NCI-H2227 treated with DMSO at 0.1 percent for 48 hours (cell line): ENCODE measurements at places on chromosomes 16 and 17.

GRCh38 chr16:29990883-29991570, 4.4 kb downstream of the HIRIP3 start:
- no peak for DNase-seq

GRCh38 chr16:17160920-17161431, 309.8 kb downstream of the XYLT1 start:
- peak; percentile 95 for DNase-seq

DNA sequence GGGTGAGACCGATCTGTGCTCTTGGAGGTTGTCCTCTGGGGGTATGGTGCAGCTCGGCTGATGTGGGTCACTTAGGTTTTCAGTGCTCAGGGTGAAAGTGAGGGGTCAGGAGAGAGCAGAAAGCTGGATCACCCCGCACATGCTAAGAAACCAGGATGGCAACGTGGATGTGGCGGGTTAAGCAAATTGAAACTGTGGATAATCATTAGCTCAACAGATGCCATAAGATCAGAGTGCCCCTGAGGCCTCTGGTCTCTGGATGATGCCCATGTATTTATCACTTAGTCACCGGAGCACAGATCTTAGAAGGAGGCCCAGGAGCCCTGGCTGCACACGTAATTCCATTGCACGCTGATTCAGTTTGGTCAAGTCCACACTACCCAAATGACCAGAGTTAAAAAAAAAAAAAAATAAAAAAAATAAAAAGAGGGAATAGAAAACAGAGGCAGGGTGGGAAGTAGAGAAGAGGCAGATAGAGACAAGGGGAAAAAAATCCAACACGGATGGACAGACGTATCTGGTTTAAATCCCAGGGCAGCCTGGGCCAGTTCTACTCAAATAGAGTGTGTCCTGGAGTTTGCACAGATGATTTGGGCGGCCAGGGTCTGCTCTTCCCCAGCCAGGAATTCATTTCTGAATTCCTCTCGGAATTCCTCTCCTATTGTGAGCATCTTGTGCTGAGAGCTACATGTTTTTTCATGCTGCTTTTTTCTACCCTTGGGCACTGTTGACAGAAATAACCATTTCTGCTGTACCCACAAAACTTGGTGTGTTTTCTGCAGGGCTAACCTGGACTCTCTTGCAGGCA, 378.3 kb downstream of the CPPED1 start:
- DNase-seq: no peak

DNA sequence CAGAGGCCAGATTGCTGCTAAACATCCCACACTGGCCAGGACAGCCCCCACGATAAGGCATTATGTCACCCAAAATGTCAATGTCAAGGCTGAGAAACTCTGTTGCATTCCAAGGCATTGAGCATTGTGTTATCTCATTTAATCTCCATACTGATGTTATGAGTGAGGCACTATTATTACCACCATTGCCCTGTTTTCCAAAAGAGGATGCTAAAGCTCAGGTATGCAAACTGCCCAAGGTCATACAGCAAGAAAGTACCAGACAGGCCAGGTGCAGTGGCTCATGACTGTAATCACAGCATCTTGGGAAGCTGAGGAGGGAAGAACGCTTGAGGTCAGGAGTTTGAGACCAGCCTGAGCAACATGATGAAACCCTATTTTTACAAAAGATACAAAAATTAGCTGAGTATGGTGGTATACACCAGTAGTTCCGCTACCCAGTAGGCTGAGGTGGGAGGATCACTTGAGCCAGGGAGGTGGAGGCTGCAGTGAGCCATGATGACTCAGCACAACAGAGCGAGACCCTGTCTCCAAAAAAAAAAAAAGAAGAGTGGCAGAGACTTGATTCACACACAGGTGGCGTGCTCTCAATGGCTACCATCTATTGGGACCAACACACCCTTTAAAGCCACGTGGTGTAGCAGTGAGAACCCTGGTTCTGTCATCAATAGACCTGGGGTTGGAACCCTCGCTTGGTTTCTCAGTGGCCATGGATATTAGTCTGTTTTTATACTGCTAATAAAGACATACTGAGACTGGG, 58.8 kb upstream of the GRIN2A start:
- DNase-seq: no peak

- DNase-seq: no peak
Observed at GRCh38 chr17:64357191-64357981, 33.3 kb downstream of the PECAM1 start.

- DNase-seq: no peak
Observed at GRCh38 chr17:77433385-77434135, 292.8 kb downstream of the SEC14L1 start.

DNA sequence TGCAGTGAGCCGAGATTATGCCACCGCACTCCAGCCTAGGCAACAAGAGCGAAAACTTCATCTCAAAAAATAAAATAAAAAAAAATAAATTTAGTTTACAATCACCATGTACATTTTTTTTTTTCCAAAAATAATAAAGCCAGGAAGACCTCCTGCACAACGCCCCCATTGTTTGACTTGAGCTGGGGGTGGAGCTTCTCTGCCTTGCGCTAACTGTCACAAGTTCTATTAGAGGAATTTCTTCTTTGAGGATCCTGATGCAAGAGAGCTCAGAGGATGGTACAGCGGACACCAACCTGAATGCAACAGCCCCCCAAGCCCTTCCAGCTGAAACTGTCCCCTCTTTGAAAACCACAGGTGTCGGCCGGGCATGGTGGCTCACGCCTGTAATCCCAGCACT, 24.9 kb upstream of the CBX4 start:
- DNase-seq: no peak

DNA sequence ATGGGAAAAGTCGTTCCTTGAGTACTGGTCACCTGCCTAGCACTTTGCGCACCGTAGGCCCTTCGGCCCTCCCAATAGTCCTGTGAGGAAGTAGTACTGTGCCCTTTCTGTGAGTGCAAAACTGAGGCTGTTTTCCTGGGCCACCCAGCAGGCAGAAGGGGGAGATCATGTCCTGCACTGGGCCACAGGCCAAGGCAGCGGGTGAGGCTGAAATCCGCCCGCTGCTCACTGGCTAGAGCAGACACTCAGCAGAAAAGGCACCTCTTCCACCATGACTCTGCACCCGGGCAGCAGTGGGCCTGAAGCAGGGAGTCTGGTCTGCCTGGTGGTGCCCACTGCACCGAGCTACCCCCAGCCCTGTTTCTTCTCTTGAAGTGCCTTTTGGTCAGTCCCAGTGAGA, 20.2 kb downstream of the METTL22 start:
- no peak for DNase-seq

- no peak for DNase-seq
Observed at GRCh38 chr17:78563189-78564145, 13.7 kb downstream of the DNAH17 start.

GRCh38 chr17:81390873-81391255, 4.4 kb upstream of the BAHCC1 start:
- no peak for DNase-seq

DNA sequence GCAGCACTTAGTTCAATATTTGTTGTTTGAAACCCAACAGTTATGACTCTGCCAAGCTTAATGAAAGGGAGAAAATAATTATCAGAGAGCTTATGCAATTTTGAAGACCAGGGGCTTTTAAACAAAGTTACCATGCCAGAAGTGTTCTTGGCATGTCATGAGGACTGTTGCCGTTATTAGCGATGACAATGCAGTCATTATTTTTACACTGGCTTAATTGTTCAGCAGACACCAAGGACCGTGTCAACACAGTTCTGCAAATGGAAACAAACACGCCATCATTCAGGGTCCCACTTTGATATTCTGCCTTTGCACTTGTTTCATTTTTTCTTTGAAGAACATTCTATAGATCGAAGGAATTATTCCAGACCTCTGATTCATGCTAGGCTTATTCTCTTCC, 518.5 kb downstream of the CDH13 start:
- DNase-seq: no peak

DNA sequence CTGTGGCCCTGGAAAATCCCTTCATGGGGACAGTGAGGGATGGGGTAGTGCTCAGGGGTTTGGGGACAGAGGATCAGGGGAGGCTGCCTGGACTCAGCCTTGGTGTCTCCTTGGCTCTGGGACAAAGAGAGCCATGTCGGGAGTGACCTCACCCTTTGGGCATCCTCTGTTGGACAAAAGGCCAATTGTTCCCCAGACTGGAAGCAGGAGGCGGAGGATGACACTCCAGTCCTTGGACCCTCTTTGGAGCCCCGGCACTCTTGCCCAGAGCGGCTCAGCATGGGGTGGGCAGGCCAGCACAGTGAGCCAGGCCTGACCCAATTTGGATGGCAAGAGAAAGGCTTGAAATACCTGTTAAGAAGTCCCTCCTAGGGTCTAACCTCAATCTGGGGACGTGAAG, 39.4 kb upstream of the PHB1 start:
- DNase-seq: no peak

- no peak for DNase-seq
Observed at GRCh38 chr17:61459939-61460718, 7.9 kb downstream of the TBX4 start.

DNA sequence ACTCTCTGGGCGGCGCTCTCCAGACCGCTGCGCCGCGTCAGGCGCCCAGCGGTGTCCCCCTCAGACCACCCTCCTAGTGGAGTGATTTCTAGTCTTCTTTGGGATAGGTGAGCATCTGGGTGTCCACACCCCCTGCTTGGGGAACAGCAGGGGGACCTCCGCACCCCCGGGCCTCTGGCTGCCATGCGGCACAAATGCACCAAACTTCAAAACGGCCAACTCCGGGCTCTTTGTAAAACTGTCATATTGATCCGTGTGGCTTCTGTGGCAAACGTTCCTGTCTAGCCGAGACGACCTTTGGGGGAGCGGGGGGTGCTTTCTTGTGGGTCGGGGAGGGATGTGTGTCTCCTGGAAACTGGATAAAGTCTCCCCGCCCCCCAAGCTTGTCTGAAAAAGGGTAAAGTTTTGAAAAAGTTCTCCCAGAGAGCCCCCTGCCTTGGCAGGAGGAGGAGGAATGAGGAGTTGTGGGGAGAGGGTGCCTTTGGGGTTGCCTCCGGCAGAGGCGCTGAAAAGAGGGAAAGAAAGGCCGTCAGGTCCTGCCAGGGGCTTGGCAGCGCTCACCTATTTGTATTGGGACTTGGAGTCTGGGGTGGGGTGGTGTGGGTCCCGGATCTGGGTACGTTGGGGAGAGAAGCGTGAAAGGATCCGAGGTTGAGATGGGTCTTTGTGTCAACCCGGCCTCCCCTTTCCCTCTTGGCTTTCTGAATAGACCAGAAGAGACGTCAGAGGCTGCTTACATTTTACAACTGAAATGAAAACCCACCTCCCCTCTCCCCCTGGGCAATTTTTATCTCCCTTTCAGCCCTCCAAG, 2.2 kb upstream of the CHD3 start:
- peak; percentile 80 for DNase-seq

- no peak for DNase-seq
Observed at GRCh38 chr17:19392303-19392702, 5.3 kb upstream of the MFAP4 start.

GRCh38 chr17:77115510-77115909, 25.3 kb upstream of the SEC14L1 start:
- no peak for DNase-seq

DNA sequence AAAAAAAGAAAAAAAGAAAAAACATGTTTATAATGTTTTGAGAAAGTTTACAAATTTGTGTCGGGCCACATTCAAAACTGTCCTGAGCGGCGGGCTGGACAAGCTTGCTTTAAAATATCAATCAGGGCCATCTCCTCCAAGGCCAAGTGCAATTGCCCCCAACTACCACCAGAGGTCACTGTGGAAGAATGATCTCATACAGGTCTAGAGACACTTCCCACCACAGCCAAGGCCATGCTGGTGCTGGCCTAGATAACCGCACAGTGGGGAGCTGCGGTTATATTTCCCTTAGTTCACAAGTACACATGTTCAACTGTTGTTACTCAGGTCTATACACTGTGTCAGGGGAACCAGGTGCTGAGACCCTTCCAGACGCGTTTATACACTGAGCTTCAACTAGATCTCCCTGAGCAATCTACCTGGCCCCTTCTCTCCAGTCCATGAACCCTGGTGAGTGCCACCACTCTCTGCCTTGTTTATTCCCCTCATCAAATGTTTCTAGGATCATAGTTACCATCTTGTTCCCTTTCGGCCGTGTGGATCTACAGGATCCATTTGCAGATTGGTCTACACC, 83.8 kb upstream of the CCL2 start:
- DNase-seq: peak; percentile 33

- no peak for DNase-seq
Observed at GRCh38 chr17:13337864-13338371, 263.8 kb downstream of the HS3ST3A1 start.

GRCh38 chr16:83661656-83662055, 146.1 kb upstream of the HSBP1 start:
- no peak for DNase-seq

- no peak for DNase-seq
Observed at GRCh38 chr17:2982854-2983253, 80.6 kb downstream of the OR1D5 start.

GRCh38 chr16:74942566-74942965, 42.4 kb downstream of the WDR59 start:
- DNase-seq: no peak

DNA sequence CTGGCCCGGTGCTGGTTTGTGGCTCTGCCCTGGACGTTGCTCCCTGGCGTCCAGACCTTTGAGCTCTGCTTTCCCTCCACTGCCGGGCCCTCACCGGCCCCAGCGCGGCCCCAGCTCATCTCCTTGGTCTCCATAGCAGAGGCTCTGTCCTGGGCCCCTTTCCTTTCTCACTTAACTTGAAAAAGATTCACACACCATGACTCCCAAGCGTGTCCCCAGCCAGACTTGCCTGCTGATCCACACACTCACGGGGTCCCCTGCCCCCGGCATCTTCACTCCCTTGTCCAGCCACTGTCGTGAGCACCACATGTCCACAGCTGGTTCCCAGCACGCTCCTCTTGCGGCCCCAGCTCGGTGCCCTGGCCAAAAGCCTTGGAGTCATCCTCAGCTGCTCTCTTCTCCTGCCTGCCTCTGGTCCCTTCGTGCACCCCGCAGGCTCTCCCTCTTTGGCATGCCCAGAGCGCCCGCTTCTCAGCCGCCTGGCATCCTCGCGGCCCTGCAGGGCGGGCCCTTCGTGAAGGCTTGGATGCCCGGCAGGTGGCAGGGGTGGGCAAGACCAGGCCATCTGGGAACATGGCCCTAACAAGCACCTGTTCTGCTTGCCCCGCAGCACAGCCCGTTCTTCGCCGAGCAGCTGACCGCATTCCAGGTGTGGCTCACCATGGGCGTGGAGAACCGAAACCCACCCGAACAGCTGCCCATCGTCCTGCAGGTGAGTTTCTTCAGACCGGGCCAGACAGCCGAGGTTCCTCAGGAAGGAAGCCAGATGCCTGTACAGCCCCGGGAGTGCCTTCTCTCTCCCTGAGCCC, 145.6 kb upstream of the CHMP6 start:
- DNase-seq: no peak
